ENCODE measurements at places on chromosomes 7 and 10.
A peak's percentile ranks its signal among the peaks of the same experiment; 100 is the strongest.

GRCh38 chr7:43938892-43939482 lies 12.8 kb downstream of the UBE2D4 start:
- DNase-seq, result no peak

GRCh38 chr7:147586526-147586925 lies 1004.0 kb upstream of the C7orf33 start:
- no peak for DNase-seq

DNA sequence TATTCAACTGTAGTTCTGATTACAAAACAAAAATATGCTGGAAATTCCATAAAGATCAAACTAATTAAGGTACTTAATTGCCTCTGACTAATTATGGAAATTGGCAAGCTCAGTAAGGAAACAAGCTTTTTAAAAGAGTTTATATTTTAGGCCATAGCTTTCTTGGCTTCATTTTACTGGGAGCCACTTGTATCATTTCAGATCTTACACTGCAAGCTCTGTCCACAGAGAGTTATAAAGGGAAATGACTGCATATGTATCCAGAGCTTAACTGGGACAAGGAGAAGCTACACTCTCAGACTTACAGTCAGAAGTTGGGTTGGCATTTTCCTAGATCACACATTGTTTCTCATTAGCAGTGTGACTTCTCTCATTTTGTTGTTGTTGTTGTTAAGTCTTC lies 92.4 kb downstream of the LRRN3 start:
- no peak for DNase-seq

DNA sequence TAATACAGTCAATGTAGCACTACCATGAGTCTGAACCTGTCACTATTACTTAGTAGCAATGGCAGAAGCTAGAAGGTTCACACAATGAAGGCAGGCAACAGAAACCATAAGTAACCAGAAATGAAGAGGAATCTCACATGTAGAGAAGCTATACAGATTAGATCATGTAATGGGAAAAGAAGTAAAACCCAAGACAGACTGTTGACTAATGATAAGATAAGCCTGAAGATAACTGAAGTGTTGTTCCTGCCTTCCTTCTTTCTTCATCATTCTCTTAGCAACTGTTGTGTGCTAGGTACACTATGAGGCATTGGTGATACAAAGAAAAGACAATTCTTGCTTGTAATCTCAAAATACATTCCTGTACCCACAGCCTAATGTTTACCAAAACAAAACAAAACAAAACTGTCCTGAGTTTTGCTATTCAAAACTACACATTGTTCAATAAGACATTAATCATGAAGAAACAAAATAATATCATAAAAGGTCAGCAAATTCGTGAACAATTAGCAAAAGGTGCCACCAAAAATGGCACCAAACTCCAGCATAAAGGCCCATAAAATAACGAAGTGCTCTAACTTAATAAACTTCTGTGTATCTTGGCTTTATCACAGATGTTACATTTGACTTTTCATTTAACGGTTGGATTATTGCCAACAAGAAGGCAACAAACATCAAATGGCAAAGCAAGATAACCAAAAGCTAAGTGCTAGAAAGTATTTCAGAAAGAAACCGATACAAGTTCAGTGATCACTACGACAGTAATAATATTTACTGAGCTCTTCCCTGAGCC lies 27.1 kb downstream of the ZNF800 start:
- peak; percentile 75 for DNase-seq

DNA sequence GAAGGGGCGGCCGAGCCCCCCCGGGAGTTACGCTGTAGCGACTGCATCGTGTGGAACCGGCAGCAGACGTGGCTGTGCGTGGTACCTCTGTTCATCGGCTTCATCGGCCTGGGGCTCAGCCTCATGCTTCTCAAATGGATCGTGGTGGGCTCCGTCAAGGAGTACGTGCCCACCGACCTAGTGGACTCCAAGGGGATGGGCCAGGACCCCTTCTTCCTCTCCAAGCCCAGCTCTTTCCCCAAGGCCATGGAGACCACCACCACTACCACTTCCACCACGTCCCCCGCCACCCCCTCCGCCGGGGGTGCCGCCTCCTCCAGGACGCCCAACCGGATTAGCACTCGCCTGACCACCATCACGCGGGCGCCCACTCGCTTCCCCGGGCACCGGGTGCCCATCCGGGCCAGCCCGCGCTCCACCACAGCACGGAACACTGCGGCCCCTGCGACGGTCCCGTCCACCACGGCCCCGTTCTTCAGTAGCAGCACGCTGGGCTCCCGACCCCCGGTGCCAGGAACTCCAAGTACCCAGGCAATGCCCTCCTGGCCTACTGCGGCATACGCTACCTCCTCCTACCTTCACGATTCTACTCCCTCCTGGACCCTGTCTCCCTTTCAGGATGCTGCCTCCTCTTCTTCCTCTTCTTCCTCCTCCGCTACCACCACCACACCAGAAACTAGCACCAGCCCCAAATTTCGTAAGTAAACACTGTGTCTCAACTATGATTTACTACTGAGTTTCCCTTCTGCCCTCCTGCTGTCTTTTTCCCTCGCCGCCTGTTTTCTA lies 666 bp downstream of the NRG3 start:
- DNase-seq, result no peak

GRCh38 chr10:58158806-58159205 lies 108.9 kb downstream of the IPMK start:
- no peak for DNase-seq

GRCh38 chr7:5428478-5429252 lies 5.0 kb upstream of the TNRC18 start:
- peak; percentile 96 for DNase-seq

- no peak for DNase-seq
These were observed 235.0 kb downstream of the CCDC7 start for GRCh38 chr10:32680803-32681557.

GRCh38 chr10:63766745-63767137 lies 245.5 kb downstream of the REEP3 start:
- DNase-seq, result no peak
